Posterior vena cava (tissue), 2 donors: ENCODE measurements at places on chromosomes 5 and 9. TPM values are rescaled to one million over a fixed set of nuclear protein-coding genes. Genes with fewer than 3 reads are reported as not detected.

The PCDHGB3 gene
- 5.0 TPM for total RNA-seq

DNA sequence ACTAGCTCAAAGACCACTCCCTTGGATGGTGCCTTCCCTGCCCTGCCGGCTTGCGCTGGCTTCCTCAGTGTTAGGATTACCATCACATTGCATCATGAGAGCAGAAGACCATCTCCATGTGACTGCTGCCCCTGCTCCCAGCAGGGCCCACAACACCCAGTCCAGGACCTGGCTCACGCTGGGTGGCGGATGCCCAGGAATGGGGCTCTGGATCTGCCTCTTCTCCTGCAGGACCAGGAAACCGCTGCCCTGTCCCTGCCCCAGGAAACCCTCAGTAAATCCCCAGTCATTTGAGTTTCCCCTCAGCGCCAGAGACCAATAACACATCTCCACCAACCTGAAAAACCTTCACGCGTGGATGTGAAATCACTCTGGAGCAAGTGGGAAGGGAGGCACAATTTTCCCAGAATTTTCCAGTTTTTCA lies 3.3 kb upstream of the RNF44 start:
- DNase-seq: no peak

The DOK3 gene
- 8.0 TPM for total RNA-seq

DNA sequence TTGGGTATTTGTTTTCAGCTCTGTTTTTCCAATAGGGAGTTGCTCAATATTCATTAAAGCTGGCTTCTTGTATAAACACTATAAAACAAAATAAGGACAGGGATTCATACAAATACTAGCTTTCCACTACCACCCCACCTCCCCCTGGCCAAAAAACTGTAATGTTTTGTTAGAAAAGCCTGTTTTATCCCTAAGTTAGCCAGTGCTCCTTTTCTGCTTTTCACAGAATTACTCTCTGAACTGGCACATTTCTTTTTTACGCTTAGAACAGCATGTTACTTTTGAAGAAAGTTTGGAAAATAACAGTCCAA lies 147.4 kb upstream of the DMRT1 start:
- DNase-seq: no peak

The BSPRY gene
- 0.28 TPM for total RNA-seq

DNA sequence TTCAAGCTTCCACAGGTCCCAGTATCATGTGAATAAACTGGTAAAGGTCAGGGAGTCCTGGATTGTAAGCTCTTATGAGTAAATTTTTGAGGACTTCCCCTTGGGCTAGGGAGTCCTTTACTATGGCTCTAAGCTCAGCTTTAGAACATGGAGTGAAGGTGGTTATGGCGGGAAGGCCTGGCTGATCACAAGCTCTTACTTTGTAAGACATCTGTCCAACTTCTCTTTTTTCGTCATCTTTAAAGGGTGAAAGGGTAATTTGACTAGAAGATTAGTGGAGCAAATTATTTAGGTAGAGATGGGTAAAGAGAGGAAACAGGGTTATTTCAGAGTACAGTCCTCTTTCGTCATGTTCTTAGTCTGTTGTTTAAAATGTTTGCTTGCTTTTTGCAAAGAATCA lies 155.4 kb downstream of the AOPEP start:
- DNase-seq: no peak

The EPB41L4B gene
- 0.62 TPM for total RNA-seq

The CDC26 gene
- total RNA-seq: 24.5 TPM

GRCh38 chr9:136229096-136230065 lies 16.2 kb downstream of the QSOX2 start:
- DNase-seq: no peak

DNA sequence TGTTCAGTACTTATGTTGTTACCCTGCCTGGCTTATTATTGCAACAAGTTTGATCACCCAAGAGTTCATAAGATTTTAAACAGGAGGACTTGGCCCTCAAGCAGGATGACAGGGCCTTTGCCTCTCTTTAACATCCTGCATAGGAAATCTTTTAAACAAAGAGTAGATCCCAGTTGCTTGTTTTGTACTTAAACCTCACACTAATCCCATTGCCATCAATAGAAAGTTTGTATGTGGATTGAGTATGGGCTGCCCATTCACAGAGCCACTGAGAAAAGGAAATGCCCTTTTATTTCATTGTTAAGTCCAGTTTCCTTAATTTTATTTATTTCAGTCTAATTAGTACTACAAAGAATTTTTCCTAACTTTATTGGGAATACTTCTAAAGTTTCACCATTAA lies 52.2 kb upstream of the FGF10 start:
- DNase-seq: no peak
